ENCODE measurements at places on chromosomes 6 and 20. TPM values are rescaled to one million over a fixed set of nuclear protein-coding genes. Genes with fewer than 3 reads are reported as not detected.

DNA sequence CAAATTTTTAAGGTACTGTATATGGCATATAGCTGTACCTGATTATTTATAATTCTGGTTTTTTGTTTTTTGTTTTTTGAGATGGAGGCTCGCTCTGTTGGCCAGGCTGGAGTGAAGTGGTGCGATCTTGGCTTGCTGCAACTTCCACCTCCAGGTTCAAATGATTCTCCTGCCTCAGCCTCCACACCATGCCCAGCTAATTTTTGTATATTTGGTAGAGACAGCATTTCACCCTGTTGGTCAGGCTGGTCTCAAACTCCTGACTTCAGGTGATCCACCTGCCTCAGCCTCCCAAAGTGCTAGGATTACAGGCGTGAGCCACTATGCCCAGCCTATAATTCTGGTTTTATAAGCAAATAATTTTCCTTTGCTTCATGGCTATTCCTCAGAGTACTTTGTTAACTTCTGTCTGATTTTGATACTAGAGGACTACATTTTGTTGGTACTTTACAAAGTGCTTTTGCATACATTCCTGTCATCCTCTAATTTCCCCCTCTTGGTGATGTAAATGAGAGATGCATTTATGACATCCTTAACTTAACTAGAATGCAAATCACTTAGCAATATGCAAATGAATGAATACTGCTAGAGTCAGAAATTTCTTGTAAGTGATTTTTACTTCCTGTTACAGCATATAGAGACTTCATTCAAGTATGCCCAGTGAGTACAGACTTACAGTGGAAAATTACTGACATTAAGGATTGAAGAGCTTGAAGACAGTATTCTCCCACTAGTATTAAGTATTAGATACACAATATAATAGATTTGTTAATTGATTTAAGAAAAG lies 35.7 kb upstream of the ARID1B start:
- peak overlapping the region; percentile 56 for H3K27ac ChIP-seq
- no peaks in the 10 kb centered on the region for H3K36me3 ChIP-seq
- peak overlapping the region; percentile 34 for H3K4me3 ChIP-seq
- DNase-seq = peak; percentile 78

DNA sequence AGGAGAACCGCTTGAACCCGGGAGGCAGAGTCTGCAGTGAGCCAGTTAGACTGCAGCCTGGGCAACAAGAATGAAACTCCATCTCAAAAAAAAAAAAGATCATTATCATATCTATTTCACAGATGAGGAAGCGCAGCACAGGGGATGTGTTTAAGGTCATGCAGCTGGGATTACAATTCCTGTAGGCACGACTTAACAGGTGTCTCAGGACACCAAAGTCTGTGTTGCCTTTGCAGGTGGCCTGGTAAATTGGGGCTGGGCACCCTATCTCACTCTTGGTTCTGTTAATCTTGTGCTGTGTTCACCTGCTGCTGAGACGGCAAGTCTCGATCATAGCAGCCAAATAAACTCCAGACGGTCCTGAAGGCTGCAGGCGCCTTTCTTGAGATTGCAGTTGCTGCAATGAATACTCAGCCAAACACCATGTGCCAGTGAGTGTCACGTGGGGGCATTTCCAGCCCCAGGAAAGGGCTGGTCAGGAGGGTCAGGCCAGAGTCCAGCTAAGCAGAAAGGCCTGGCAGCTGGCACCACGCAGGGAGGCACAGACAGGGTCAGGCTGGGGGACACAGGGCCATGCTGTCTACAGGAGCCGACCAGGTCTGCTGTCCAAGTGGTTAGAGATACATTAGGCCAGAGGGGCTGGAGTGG lies 55.8 kb downstream of the FGD2 start:
- no peaks in the 10 kb centered on the region for H3K4me1 ChIP-seq
- H3K27ac ChIP-seq = no peak overlapping the region
- no peak for DNase-seq
- no peak overlapping the region for H3K4me3 ChIP-seq
- no peaks in the 10 kb centered on the region for H3K27me3 ChIP-seq

COL11A2 gene
- 1.0 TPM for total RNA-seq

SLC35D3 gene
- not detected for total RNA-seq
